Testis (tissue), 5 donors: ENCODE measurements at places on chromosomes 12 and 14. TPM values are rescaled to one million over a fixed set of nuclear protein-coding genes. Genes with fewer than 3 reads are reported as not detected.

Gene KCNMB4
- total RNA-seq: 7.1 TPM

Gene TMEM63C
- 14.1 TPM for total RNA-seq

Gene IFNG-AS1
- 0.25 TPM for total RNA-seq

Gene CAPS2
- total RNA-seq: 22.1 TPM

Gene B4GALNT1
- 3.2 TPM for total RNA-seq

Gene RFX4
- total RNA-seq: 52.7 TPM

Gene TMTC1
- 11.5 TPM for total RNA-seq

Gene TGM1
- 3.6 TPM for total RNA-seq

Gene PTGES3
- total RNA-seq: 110 TPM

Gene TOMM20L
- total RNA-seq: 33.1 TPM

Gene SLC16A7
- total RNA-seq: 10.5 TPM

Gene SIX1
- total RNA-seq: 8.7 TPM

Gene PDE3A
- total RNA-seq: 1.6 TPM

Gene RAB2B
- total RNA-seq: 40.1 TPM
